ENCODE measurements at places on chromosomes 7 and 10.

DNA sequence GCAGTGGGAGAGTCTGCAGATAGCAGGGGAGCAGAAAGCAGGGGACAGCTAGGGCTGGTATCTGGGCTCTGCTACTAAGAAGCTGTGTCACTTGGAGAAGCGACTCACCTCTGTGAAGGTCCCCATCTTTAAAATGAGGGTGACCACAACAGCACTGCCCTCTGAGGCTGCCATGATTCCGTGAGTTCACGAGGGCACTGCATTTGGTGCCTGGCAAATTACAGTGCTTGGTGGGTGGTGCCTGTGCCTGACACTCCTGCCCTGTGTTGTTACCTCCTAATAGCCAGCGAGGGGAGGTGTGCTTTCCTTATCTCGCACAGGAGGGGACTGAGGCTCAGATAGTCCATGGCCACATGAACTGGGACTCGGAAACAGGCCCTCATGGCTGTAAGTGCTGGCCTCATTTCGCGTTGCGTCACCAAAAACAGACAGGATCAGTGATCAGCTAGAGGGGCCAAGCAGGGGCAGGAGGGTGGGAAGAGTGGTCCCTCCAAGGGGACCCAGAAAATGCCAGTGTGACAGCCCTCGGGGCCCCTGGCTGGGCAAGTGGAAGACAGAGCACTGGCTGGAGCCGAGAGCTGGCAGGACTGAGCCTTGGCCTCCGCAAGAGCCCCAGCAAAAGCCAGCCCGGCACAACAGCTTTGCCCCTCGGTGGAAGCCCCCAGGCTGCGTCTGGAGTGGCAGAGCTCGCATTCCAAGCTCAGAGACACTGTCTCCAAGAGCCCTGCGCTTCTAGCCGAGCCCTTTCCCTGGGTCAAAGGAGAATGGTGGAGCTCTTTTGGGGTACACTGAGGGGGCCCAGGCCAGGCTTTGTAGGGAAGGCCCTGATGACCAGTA is 17.3 kb upstream of the BNIP3 start:
- no peak for DNase-seq

- DNase-seq, result no peak
These were observed 47.3 kb downstream of the NKX6-2 start for GRCh38 chr10:132738454-132739224.

DNA sequence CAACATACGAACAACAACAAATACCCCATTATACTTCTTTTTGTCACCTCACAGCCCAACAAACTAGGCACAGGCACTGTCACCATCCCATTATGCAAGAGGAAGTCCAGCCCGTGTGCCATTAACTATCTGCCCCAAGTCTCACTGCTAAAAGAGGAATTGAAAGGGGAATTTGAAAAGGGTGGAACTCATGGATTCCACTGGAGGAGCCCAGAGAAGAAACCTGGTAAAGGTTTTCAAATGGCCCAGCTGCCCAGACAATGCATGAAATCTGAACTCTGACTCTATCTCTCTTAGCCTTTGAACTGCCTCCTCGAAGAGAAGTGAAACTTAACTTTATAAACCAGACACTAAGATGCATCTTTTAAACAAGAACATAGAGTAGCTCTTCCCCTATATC is 130.0 kb downstream of the PLXNA4 start:
- DNase-seq, result peak; percentile 11

DNA sequence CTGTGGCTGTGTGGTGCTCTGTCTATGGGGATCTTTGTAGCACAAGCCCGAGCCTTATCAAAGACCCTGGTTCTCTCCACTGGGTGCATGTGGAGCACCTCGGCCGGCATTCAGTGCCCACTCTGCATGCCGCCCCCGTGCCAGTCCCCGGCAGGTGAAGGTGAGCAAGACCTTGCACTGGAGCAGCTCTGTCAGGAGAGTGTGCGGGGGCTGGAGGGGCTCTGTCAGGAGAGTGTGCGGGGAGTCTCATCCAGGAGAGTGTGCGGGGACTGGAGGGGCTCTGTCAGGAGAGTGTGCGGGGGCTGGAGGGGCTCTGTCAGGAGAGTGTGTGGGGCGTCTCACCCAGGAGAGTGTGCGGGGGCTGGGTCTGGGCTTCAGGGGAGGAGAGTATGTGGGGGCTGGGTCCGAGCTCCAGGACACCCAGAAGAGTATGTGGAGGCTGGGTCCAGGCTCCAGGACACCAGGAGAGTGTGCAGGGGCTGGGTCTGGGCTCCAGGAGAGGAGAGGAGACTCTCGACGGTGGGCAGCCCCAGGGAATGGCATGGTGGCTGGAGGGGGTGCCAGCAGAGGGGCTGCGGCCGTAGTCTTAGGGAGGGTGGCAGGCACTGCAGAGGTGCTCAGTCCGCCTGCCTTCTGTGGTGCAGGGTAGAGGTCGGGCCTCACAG is 40.8 kb downstream of the INPP5A start:
- no peak for DNase-seq

- DNase-seq, result no peak
These were observed 181.8 kb downstream of the DGKB start for GRCh38 chr7:14720785-14721184.

Data from NB4 (cell line).